Effector memory CD4-positive, alpha-beta T cell (primary cell): ENCODE measurements at places on chromosomes 12 and 14.

GRCh38 chr14:29236401-29236800, 469.8 kb downstream of the FOXG1 start:
- DNase-seq, result no peak
- no peaks in the 10 kb centered on the region for H3K36me3 ChIP-seq
- H3K4me3 ChIP-seq, result no peak overlapping the region
- H3K27me3 ChIP-seq, result no peaks in the 10 kb centered on the region
- H3K27ac ChIP-seq, result no peak overlapping the region

- no peaks in the 10 kb centered on the region for H3K36me3 ChIP-seq
- H3K27ac ChIP-seq, result no peak overlapping the region
- DNase-seq, result no peak
- H3K4me3 ChIP-seq, result no peak overlapping the region
Measured at GRCh38 chr12:108914121-108914531, 34.2 kb downstream of the DAO start.

DNA sequence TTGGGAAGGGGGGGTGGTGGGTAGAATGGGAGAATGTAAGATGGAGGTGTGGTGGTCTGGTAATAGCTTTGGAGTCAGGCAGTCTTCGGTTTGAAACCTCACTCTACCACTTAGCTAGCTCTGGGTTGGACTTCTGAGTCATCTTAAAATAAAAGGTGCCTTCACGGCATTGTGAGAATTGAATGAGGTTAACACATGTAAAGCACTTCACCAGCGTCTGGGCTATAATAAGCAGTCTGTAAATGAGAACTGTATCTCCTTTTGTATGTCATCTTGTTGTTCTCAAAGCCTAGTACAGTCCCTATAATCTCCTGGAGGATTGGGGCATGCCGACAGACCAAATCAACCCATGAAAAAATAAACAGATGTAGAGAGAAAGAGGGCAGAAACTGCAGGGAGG, 11.2 kb downstream of the C2CD5 start:
- DNase-seq, result no peak
- peaks cover 7% of the 10 kb centered on the region for H3K4me1 ChIP-seq
- peaks cover 24% of the 10 kb centered on the region for H3K36me3 ChIP-seq
- no peaks in the 10 kb centered on the region for H3K27me3 ChIP-seq
- H3K4me3 ChIP-seq, result no peak overlapping the region

- no peak overlapping the region for H3K27ac ChIP-seq
- no peak for DNase-seq
- no peaks in the 10 kb centered on the region for H3K36me3 ChIP-seq
- no peak overlapping the region for H3K4me3 ChIP-seq
- no peaks in the 10 kb centered on the region for H3K4me1 ChIP-seq
Measured at GRCh38 chr12:81596558-81596957, 162.6 kb downstream of the PPFIA2 start.

DNA sequence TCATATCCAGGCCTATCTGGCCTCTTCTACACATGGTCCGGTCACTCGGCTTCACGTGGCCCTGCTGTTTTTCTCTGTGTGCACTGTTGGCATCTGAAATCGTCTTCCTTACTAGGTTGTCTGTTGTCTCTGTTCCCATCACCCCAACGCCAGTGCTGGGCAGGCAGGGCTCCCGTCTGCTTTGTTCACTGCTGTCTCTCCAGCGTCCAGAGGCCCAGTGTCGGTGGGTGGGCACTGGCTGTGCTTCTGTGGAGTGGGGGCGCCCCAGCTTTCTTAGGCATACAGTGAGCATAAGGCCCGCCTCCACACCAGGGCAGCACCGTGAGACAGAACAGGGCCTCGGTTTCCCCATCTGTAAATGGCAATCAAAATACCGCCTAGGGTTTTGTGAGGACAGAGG, 153.1 kb downstream of the BCL11B start:
- H3K4me3 ChIP-seq, result no peak overlapping the region
- no peaks in the 10 kb centered on the region for H3K27me3 ChIP-seq
- no peak for DNase-seq

GRCh38 chr12:95590775-95591174, 39.5 kb upstream of the USP44 start:
- H3K4me1 ChIP-seq, result no peaks in the 10 kb centered on the region
- no peak overlapping the region for H3K27ac ChIP-seq
- DNase-seq, result no peak

DNA sequence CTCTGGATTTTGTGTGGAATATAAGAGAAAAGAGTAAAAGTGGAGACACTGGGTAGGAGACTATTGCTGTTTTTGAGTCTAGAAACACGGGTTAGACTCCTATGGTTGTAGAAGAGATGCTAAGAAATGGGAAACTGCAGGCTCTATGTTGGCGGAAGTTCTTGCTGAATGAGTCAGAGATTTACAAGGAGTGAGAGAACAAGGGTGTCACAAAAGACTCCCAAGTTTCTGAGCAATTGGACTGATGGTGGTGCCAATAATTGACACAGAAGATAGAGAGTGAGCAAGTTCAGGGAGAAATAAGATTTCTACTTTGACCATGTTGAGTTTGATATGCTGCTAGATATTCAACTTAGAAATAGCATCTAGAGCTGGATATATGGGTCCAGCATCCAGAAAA, 2.6 kb upstream of the PRKD1 start:
- H3K27me3 ChIP-seq, result peaks cover 9% of the 10 kb centered on the region
- no peak for DNase-seq
- H3K4me1 ChIP-seq, result no peaks in the 10 kb centered on the region
- H3K4me3 ChIP-seq, result no peak overlapping the region

DNA sequence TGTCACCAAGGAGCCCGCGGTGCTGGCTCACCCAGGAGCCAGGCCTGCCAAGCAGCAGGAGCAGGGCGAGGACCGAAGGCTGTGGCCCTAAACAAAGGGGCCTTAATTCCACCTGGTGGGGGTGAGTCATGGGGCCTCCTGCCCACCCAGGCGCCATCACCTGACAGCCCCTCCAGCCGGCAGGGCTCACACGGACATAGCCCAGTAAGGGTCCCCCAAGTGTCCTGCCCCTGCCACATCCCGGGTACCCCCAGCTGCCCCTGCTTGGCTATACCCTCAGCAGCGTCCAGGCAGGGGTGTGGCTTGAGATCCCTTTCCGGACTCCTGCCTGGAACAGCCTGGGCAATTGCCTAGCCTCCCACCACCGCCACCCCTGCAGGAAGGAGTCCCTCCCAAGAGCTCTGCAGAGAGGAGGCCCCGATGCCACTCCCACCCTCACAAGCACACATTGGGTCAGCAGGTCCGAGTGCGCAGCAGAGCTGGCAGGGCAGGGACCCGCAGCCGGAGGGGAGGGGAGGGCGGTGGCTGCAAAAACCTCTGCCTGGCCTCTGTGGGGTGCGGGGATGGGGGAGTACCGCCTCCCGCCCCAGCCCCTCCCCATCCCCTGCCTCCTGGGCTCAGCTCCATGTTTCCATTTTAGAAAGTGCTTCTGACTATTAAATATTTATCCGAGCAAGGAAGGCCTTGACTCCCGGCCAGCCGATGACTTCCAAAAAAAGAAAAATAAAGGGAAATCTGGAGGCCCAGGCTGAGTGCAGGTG, 4.6 kb downstream of the AHNAK2 start:
- H3K4me3 ChIP-seq, result no peak overlapping the region
- H3K4me1 ChIP-seq, result peaks cover 8% of the 10 kb centered on the region
- no peaks in the 10 kb centered on the region for H3K36me3 ChIP-seq
- DNase-seq, result no peak
- no peak overlapping the region for H3K27ac ChIP-seq

DNA sequence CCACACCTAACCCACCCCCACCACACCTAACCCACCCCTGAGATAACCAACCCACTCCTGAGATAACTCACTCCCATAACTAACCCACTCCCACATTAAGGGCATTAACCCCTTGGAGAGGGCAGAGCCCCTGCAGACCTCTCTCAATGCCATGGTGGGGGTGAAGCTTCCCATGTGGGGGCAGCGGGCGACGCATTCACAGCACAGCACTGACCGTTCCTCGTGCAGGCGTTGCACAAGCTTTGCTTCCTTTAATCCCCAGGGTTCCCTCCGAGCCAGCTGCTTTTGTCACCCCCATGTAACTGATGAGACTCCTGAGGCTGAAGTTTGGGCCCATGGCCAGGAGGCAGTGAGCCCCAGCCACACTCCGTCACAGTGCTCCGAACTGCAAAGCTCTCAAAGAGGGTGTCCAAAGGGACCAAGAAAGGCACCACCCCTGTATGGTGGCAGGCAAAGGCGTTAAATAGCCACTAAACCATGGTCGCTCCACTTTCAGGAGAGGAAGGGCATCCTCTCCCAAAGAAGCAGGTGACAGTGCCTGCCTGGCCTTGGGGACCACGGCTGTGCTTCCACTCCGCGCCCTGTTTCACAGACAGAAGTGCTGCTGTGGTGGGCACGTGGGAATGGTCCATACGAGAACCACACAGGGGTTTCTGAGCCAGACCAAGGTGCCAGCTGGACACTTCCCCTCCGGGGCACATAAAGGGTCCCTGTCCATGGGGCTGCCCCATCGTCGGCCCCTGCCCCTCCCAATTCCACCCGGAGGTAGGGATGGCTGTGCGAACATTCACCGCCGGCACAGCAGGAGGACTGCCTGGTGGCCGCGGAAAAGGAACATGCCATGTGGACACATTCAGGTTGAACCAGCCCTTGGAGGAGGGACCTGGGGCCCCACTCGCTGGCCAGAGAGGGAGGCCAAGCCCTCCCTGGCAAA, 28.3 kb downstream of the GALNT9 start:
- no peak overlapping the region for H3K27ac ChIP-seq
- H3K27me3 ChIP-seq, result no peaks in the 10 kb centered on the region
- no peak for DNase-seq
- no peak overlapping the region for H3K4me3 ChIP-seq
- H3K36me3 ChIP-seq, result no peaks in the 10 kb centered on the region

DNA sequence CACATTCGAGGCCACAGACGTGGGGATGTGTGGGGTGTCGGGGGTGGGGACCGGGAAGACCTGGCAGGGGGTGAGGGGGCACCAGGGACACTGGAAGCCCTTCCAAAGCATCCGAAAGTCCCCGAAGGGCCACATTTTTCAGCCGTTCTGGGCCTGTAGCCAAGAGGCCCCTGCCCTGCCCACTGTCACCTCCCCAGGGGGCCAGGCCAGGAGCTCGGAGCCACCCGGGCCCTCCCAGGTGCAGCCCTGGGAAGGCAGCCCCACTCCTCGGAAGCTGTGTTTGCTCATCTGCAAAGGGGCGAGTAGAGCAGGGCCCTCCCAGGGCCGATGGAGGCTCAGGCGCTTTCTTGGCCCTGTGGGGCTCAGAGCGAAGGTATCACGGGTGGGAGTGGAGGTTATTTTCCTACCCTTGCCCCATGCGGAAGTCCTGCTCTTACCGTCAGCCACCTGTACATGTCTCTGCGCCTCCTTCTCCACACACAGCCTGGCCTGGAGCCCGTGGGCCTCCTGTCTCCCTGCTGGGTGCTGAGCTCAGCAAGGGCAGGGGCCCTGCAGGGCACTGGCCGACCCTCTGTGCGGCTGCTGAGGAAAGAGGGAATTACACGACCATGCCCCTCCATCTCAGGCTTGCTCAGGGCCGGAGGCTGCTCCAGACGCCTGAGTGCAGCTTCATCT, 27.2 kb downstream of the NOC4L start:
- peaks cover 3% of the 10 kb centered on the region for H3K27me3 ChIP-seq
- H3K4me3 ChIP-seq, result no peak overlapping the region
- peaks cover 33% of the 10 kb centered on the region for H3K4me1 ChIP-seq
- DNase-seq, result no peak

DNA sequence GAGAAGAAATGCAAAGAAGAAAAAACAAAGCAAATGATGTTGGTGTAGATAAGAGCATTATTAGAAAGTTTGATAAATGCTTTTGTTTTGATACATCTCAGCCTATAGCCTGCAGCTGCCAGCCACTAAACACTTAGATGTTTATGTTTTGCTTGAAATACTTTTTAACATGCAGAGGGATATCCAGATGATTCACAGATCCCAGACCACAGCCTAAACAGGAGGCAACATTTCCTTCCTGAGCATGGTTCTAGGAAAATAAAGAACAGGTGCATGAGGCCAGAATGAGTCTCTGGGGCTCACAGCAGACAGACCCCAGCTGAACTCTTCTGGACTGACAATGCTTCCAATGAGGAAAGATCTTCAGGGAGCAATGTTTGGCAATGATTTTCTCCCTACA, 103.7 kb upstream of the EEA1 start:
- peaks cover 4% of the 10 kb centered on the region for H3K27me3 ChIP-seq
- no peak overlapping the region for H3K27ac ChIP-seq
- no peaks in the 10 kb centered on the region for H3K4me1 ChIP-seq
- DNase-seq, result no peak

DNA sequence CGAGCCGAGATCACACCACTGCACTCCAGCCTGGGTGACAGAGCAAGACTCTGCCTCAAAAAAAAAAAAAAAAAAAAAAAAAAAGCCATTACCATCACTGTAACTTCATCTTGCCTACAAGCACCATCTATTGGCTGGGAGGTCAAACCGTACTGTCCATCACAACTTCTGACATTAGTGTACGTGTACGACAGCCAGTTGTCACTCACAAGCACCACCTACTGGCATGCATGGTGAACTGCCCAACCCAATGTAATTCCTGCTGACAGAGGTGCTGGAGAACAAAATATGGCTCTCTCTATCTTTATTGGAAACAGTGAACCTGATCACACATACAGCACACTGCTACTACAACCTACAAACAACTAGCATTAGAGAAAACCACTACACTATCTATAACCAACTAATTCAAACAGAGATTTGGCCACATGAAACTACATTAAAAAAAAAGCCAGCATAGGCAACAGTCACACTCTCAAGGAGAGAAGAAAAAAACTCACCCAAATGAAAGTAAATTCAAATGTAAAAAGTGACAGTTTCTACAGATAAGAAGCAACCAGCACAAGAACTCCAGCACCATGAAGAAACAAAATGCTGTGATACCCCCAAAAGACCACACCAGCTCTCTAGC, 82.3 kb downstream of the PUS7L start:
- no peak overlapping the region for H3K4me3 ChIP-seq
- no peak overlapping the region for H3K27ac ChIP-seq
- no peaks in the 10 kb centered on the region for H3K27me3 ChIP-seq

DNA sequence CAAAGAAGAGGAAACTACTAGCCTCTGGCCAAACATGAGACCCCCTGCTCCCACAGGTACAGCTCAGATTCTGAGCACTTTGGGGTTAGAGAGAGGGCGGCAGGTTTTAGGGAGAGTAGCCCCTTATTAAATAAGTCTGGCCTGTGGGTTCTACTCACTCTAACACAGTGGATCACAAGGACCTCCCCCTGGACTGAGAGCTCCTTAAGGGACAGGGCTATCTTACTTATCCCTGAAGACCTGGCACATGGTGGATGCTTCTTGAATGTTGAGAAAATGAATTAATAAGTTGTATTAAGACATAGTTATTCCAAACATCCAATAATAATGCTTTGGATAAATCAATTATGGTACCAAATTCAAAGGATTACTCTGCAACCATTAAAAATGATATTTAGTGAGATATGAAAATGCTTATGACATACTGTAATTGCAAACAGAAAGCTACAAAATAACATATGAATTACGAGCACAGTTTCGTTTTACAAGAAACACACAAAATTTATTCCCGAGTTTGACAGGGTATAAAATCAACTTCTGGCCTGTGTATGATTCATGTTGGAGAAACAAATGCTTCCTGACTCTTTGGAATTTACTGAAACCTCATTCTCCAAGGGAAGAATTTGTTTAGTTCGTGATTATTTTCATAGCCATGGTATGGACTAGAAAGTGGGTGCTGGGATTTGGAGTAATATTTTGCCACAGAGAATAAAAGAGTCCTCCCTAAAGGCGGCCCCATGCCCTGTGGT, 59.3 kb upstream of the BDKRB2 start:
- H3K27ac ChIP-seq, result no peak overlapping the region
- H3K27me3 ChIP-seq, result no peaks in the 10 kb centered on the region
- no peak for DNase-seq
- H3K36me3 ChIP-seq, result no peaks in the 10 kb centered on the region
- H3K4me1 ChIP-seq, result no peaks in the 10 kb centered on the region

- DNase-seq, result no peak
- H3K4me1 ChIP-seq, result no peaks in the 10 kb centered on the region
- H3K27ac ChIP-seq, result no peak overlapping the region
- no peak overlapping the region for H3K4me3 ChIP-seq
Measured at GRCh38 chr12:90287585-90287984, 578.9 kb upstream of the ATP2B1 start.
